Kidney tubule cell (primary cell): ENCODE measurements at places on chromosomes 12 and 14.

GRCh38 chr14:91146661-91147060 is 32.8 kb downstream of the DGLUCY start:
- no peak for DNase-seq

GRCh38 chr12:47303207-47303606 is 223.4 kb upstream of the AMIGO2 start:
- DNase-seq: no peak

GRCh38 chr14:59832653-59833294 is 37.8 kb downstream of the RTN1 start:
- DNase-seq: no peak

- peak; percentile 64 for DNase-seq
These were observed 70.2 kb upstream of the GPHB5 start for GRCh38 chr14:63388766-63389431.

GRCh38 chr12:98856897-98857540 is 211.9 kb downstream of the APAF1 start:
- peak; percentile 86 for DNase-seq

- no peak for DNase-seq
These were observed 22.6 kb downstream of the ACADS start for GRCh38 chr12:120748242-120748641.

GRCh38 chr14:103223818-103224352 is 100.6 kb downstream of the TNFAIP2 start:
- no peak for DNase-seq

GRCh38 chr14:64536488-64537245 is 3.9 kb upstream of the HSPA2 start:
- DNase-seq: no peak

DNA sequence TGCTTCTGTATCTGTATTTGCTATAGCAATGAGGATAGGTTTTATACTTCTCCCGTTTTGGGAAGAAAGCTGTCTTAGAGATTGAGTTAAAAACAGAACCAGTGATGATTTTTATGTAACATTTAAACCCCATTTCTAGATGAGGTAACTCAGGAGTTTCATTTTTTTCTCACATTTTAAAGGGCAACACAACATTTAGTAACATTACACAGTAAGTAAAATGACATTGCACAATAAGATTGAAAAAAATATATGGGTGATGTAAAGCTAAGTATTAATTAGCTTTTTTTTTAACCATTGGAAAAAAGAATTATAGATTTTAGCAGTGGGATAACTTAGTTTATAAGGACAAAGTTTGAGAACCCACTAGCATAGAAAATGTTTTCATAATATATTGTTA is 25.2 kb upstream of the SCFD1 start:
- no peak for DNase-seq

DNA sequence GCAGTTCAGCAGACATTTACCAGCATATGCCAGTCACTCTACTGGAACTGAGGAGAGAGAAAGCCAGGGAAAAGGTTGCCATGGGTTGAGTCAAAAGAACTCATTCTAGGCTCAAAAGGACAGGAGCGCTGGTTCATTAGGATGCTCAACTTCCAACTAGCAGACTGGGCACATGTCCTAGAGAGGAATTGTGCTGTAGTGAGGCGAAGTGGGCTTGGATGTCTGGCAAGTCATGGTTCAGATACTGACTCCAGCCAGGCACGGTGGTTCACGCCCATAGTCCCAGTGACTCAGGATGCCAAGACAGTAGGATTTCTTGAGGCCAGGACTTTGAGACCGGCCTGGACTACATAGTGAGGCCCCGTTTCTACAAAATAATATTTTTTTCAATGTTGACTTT is 281.5 kb downstream of the CACNA1C start:
- no peak for DNase-seq

DNA sequence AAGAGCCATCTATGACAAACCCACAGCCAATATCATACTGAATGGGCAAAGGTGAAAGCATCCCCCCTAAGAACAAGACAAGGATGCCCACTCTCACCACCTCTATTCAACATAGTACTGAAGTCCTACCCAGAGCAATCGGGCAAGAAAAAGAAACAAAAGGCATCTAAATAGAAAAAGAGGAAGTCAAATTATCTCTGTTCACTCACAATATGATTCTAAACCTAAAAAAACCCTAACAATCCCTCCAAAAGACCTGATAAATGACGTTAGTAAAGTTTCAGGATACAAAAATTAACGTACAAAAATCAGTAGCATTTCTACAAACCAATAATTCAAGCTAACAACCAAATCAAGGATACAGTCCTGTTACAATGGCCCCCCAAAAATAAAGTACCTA is 26.9 kb downstream of the MDM1 start:
- no peak for DNase-seq
